Cortex of kidney (tissue), 1 donor: ENCODE measurements at places on chromosomes 7 and 10.

DNA sequence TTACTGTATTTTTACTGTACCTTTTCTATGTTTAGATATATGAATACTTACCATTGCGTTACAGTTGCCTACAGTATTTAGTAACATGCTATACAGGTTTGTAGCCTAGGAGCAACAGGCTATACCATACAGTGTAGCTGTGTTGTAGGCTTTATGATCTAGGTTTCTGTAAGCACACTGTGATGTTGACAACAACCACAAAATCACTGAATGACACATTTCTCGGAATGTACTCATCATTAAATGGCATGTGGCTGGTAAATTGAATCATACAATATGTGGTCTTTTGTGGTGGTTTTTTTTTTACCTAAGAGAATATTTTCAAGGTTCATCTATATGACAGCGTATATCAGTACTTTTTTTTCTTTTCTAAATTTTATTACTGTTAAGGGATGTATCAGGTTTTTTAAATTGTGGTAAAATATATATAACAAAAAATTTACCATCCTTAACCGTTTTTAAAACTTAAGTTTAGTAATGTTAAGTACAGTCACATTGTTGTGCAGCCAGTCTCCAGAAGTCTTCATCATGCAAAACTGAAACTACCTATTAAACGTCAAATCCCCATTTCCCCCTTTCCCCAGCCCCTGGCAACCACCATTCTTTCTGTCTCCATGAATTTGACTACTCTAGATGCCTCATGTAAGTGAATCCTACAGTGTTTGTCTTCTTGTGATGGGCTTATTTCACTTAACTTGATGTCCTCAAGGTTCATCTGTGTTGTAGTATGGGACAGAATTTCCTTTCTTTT lies 21.5 kb downstream of the BTAF1 start:
- no peak for DNase-seq

DNA sequence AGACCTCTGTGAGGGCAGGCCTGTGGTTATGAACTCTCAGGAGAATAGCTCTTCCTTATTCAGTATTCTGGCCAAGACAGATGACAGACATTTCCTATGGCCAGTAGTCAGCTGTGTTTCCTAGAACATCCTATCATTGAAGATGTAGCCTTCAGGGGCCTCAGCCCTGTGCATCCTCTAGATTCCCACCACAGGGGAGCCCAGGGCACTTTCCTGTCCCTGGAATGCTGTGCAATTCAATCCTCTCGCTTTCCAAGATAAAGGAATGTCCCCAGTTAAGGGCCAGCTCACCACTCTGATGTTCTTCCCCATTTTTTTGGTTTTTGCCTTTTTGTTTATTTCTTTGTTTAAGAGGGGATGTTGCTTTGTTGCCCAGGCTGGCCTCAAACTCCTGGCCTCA lies 578.8 kb upstream of the C7orf33 start:
- DNase-seq, result no peak

- DNase-seq, result no peak
Observed at GRCh38 chr10:29841724-29842649, 207.2 kb upstream of the SVIL start.

- no peak for DNase-seq
Observed at GRCh38 chr10:31954410-31955191, 26.0 kb upstream of the ARHGAP12 start.

DNA sequence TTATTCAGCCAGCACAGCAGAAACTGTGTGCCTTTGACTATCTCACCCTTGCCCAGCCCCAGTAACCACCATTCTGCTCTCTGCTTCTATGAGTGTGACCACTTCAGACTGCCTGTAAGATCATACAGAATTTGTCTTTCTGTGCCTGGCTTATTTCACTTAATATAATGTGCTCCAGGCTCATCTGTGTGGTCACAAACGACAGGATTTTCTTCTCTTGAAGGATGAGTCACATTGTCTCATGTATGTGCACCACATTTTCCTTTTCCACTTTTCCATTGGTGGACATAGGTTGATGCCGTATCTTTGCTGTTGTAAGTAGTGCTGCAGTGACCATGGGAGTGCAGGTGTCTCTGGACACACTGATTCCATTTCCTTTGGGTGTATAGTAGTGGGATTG lies 122.5 kb upstream of the LANCL2 start:
- no peak for DNase-seq

GRCh38 chr10:114694752-114695151 lies 36.7 kb upstream of the ABLIM1 start:
- DNase-seq, result no peak

DNA sequence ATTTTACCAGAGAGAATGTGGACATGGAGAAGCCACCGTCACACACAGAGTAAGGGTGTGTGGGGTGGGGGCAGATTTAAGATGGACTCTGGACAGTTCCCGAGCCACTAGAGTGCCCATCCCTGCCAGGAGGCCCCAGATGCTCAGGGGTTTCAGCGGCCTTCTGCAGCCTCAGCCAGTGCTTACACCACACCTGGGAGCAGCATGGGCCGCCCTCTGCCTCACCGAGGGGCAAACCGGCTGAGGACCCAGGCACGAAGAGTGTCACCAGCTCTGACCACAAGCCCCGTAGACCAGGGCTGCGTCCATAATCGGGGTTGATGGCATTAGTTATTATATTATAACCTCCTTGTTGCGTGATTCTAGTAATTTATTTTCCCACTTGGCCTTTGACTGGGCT lies 6.7 kb upstream of the MNX1 start:
- DNase-seq, result no peak

- no peak for DNase-seq
Observed at GRCh38 chr7:66105263-66105748, 9.3 kb upstream of the CRCP start.

DNA sequence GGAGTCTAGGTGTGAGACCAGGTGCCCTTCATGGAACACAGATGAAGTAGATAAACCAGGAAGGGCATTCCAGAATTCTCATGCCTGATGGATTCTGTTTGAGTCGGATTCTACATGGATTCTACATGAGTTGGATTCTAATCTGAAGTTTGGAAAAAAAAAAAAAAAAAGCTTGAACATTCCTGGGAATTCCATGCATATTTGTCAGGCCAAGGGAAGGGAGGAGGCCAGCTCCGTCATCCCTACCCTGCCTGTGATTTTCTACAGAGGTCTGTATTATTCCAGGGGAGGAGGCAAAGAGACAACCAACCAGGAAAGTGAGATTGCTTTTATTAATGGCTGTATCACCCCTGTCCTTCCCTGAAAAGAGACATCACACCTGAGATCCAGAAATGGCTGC lies 27.8 kb upstream of the EBLN1 start:
- no peak for DNase-seq

- DNase-seq, result no peak
Observed at GRCh38 chr10:21687266-21688008, 153.4 kb downstream of the MLLT10 start.

DNA sequence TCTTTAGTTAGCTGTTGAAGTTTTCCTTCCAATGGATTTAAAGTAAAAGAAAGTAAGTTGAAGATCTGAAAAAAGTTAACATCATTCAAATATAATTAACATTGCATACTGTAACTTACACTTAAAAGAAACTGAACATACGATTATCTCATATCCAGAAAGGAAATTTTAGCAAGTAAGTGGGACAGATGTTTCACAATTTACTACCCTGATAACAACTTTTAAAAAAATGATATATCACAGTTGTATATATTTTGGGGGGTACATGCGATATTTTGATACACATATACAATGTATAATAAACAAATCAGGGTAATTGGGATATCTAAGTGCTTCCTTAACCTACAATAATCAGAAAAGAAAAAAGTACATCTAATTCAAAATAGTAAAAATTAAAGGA lies 44.2 kb downstream of the ASZ1 start:
- no peak for DNase-seq

DNA sequence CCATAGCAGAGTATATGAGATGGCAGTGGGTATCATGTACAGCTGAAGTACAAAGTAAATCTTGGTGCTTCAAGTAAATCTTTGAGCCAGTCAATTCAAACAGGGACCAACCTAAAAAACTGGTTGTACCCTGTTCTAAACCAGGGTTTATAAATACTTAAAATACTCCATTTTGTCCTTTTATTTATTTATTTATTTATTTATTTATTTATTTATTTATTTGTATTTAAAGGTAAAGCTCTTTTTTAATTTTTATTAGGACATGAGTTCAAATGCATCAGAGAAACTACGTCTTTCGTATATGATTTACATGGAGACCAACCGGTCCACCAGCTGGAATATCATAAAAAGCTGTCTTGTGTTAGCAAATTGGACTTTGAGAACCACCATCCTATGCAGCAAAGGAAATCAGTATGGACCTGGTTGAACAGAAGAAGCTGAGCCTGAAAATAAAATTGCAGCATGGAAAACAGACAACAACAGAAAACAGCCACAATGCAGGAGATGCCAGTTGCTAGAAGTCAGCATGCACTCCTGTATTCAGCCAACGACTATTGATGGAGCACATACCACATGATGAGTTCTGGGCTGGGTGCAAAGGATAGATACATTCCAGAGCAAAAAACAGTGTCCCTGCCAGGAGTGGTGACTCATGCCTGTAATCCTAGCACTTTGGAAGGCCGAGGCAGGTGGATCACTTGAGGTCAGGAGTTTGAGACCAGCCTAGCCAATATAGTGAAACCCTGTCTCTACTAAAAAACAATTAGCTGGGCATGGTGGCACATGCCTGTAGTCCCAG lies 60.0 kb downstream of the PLXNA4 start:
- DNase-seq, result no peak

GRCh38 chr10:49364747-49365146 lies 31.1 kb downstream of the DRGX start:
- no peak for DNase-seq

DNA sequence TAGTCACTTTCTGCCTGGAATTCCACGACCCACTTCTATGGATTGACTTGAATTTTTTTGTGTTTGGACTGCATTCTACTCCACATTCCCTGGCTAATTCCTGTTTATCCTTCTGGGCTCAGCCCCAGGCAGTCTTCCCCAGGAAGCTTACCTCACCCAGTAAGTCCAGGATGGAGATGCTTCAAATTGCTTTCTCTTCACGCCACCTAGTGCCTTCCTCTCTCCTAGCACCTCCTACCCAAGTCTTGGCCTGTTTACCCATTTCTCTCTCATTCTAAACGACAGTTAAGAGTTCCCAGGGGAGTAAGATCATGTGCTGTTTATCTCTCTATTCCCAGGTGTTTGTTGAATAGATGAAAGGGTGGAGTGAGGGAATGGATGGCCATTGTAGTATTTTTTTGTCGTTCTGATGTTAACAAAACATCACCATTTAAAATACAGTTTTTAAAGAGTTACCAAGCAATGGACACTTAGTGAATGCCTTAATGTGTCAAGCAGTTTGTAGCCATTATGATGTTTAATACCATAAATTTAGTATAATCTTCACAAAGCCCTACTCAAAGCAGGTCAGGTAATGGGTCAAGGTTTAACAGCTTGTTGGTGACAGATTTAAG lies 45.5 kb upstream of the TARP start:
- DNase-seq, result no peak

GRCh38 chr7:90825779-90826178 lies 229.7 kb downstream of the CDK14 start:
- no peak for DNase-seq

GRCh38 chr10:21099291-21100062 lies 202.4 kb upstream of the NEBL start:
- DNase-seq, result no peak

- no peak for DNase-seq
Observed at GRCh38 chr10:97479939-97480338, 18.3 kb downstream of the MMS19 start.

GRCh38 chr7:12032146-12032545 lies 178.9 kb upstream of the TMEM106B start:
- no peak for DNase-seq

DNA sequence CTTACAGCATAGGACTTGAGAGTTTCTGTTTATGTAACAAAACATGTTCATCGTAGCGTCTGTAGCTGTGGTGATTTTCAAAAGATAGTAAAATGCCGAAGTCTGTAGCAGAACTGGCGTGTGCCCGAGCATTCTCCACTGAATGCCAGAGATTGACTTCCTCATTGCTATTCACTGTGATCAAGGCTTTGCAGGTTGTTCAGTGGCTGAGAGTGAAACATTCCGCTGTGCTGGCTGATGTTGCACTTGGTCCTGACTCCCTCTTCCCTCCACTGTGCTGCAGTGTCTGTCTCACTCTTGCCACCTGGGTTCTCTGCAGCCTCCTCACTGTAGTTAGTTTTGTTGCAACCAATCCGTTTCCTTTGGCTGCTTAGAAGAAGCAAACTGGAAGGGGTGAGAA lies 37.6 kb downstream of the FHIP2A start:
- DNase-seq, result no peak

DNA sequence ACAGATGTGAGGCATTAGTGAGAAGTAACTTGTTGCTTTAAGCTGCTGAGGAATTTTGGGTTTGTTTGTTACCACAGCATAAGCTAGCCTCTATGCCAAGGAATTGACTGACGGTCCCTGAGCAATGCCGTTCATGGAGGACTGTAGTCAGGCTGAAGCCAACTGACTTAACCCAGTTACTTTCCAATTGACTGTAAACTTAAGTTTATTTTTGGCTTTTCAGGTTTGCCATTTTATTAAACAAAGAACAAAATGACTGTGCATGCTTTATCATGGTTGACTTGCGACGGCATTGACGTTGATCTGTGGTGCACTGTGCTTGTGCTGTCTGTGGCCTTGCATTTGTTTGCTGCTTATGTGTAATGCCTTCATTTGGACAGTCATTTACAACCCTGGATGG lies 53.5 kb downstream of the DNAJB9 start:
- no peak for DNase-seq

- DNase-seq, result no peak
Observed at GRCh38 chr10:42984761-42985325, 92.0 kb upstream of the RET start.

DNA sequence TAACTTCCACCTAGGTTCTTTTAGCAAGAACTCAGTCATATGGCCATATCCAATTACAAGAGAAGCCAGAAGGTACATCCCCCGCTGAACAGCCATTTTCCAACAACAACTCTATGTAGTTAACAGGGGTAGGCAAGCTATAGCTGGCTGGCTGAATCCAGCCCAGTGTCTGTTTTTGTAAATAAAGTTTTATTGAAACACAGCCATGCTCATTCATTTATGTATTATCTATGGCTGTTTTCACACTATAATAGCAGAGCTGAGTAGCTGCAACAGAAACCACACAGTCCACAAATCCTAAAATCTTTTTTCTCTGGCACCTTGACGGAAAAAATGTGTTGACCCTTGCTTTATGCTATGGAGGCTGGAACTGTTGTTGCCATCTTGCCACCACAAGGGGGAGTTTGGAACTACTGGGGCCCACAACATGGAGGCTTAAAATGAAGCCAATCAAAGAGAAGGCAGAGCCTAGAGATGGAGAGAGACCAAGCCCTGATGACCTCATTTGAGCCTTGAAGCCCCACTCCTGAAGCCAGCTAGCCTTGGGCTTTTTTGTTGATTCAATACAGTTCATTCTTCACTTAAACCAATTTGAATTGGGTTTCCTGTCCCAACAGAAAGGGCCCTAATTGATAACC lies 33.3 kb upstream of the XPNPEP1 start:
- DNase-seq, result no peak

DNA sequence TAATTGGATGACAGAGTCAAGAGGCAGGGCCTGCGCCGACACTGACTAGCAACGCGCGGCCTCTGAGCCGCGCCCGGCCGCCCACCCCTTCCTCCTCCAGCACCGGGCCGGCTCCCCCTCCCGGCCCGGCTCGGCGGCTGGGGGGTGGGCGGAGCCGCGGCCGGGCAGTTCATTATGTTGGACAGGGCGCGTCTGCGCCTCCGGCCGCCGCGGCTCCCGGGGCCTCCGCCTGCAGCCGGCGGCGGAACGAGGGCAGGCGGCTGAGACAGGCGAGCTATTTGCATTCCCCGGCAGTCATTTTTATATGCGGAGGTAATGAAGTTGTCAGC lies 106.7 kb downstream of the SNX10 start:
- no peak for DNase-seq

- DNase-seq, result no peak
Observed at GRCh38 chr10:3046981-3047547, 20.3 kb upstream of the PFKP start.
